Eye (tissue), 1 donor: ENCODE measurements at places on chromosomes 7 and 10.

DNA sequence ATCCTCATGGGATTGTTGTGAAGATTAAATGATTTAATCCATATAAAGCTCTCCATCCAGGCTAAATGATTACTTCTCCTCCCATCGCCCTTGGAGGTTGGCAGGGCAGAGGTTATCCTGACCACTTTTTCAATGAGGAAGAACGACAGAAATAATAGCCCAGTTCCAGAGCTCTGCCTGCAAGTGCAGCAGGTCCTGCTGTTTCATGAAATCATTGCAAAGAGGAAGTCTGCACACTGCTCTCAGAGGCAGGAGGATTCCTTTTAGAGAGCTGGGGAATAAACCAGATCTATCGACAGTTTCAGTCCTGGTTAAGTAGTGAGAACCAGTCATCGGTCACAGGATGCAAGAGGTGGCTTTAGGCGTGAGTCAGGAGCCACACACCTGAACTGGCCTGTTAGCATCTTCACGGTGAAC is 25.0 kb upstream of the CDH23 start:
- DNase-seq, result no peak

DNA sequence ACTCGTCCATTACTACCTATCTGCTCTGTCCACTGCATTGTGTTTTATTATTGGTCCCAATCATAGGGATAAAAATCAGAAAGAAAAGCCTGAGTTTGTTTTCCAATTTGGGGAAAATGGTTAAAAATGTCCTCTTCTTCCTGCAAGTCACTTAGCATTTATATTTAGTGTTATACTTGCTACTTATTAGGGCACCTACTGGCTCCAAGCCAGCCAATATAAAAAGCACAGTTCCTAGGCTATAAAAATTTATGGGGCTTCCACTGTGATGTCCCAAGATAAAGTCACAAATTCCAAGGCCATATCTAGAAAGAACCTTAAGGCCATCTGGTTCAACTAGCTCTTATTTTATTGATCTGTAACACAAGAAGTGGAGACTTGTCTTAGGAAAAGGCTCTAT is 3.2 kb downstream of the SLC35B4 start:
- DNase-seq, result no peak

- peak; percentile 24 for DNase-seq
These were observed 420.8 kb upstream of the AUTS2 start for GRCh38 chr7:69177461-69177861.

- no peak for DNase-seq
These were observed 1180.4 kb downstream of the CNTNAP2 start for GRCh38 chr7:147296986-147297385.

DNA sequence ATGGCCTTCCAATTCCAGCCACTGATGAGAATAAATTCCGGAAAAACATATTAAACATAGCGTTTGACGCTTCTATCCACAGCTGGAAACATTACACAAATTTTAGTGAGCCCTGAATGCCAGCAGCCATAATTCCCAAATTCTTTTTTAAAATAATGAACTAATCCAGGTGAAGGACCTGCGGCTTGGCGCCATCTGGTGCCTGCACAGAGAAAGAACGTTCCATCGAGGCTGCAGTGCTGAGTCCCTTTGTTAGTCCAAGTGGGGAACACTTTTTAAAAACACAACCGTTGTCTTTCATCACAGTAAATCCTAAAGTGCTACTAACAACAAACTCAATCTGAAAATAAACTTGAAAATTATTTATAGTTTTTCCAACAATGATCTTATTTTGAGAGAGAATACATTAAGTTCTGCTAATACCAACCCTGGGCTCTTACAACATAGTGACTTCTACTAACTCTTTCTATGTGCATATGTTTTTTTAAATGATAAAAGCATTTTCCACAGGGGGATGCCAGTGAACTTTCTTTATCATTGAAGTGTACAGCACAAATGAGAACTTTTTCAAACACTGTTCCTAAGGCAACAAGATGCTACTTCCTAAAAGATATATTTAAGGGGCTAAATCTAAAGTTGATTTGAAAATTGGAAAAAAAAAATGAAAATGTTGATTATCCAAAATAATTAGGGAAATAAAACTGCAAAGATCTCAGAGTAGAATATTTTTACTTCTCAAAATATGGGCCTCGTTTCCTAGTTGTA is 166.9 kb upstream of the RNF32 start:
- peak; percentile 67 for DNase-seq

- no peak for DNase-seq
These were observed 70.6 kb upstream of the CCDC6 start for GRCh38 chr10:59976909-59977308.

- DNase-seq, result no peak
These were observed 19.1 kb upstream of the PRF1 start for GRCh38 chr10:70621503-70622078.

- DNase-seq, result no peak
These were observed 274.6 kb downstream of the ELFN1 start for GRCh38 chr7:1944619-1945210.

DNA sequence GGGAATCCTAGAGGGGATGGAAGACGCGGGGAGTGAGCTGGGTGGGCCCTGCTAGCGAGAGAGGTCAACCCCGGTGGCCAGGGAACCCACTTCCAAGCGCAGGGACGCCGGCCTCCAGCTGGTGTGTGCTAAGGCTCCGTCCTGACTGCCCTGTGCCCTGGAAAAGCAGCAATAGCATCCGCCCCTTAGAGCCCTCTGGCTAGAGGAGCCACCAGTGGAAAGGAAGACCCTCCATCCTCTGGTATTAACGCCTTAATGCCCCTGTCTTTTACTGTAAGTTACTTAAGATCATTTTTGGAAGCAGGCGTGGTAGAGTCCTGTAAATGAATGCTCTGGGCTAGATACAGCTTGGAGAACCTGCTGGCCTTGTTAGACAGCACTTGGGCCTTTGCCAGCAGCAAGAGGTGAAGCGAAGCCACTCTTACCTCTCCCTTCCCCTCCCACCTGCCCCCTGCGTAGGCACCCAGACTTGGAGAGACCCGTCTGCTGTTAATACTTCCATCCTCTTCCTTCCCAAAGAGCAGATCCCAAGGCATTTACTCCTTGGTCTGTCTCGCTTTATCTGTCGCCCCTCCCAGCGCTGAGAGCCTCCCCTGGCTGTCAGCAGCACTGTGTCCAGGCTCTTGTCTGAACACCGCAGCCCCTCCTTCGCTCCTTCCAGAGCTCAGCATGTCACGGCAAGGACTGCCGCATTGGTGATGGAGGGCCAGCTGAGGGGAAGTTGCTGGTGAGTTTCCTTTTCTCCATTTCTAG is 4.6 kb downstream of the REPIN1 start:
- no peak for DNase-seq

DNA sequence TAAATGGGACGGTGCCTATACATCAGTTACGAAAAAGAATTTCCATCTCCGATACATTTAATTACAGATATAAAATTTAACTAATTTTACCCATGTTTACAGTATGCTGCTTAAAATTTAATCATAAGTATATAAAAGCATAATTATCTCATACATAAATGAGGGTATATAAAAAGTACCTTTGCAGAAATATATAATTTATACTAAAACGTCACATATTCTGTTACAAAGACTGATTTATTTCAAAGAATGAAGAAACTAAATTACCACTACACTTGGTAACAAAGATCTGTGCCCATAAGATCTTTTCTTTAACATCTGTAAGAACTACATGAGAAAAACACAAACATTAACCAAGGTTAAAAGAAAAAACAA is 2.8 kb downstream of the DOCK4 start:
- DNase-seq, result no peak

DNA sequence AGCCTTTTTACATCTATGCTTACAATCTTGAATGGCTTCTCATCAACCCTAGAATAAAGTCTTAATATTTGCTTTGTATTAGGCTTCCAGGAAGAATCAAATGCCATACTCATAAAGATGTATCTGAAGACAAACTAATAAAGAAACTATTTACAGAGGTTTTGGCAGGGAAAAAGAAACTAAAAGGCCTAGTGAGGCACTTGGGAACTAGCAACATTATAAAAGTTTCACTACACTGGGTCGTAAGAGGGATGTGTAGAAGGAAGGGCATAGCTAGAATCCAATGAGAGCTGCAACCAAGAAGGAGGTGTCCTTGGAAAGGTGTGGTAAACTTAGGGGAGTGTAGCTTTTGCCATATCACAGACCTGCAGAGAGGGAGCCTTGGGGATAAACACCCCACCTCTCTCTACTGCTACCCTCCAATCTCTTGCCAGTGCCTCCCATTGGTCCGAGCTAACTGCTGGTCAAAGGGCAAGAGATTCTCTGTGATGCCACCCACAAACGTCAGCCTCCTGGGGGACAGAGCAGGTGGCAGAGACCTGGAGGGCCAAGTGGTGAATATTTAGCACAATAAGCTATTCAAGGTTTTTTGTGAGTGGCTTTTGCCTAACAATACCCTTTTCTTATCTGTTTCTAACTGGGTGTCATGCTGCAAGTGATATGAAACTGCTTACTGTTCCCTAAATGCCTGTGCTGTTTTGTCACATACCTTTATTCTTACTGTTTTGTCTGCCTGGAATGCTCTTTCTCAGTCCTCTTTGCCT is 60.7 kb downstream of the CPED1 start:
- no peak for DNase-seq

GRCh38 chr10:47412869-47413268 is 28.8 kb upstream of the ZNF488 start:
- no peak for DNase-seq

DNA sequence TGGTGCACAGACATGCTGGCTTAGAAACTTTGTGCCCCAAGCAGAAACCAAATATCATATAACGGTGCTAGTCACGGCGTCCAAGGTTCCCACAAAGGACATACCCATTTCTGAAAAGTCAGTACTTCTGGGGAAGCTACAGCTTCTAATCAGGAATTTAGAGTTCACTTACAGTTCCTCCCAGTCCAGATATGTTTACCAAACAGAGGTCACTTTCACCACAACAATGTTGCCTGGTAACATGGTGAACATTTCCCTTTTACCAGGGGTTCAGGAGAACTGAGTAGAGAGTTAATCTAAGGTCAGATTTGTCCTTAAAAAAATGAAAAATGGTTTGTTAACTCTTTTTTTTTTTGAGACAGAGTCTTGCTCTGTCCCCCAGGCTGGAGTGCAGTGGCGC is 265.9 kb upstream of the MKLN1 start:
- no peak for DNase-seq

DNA sequence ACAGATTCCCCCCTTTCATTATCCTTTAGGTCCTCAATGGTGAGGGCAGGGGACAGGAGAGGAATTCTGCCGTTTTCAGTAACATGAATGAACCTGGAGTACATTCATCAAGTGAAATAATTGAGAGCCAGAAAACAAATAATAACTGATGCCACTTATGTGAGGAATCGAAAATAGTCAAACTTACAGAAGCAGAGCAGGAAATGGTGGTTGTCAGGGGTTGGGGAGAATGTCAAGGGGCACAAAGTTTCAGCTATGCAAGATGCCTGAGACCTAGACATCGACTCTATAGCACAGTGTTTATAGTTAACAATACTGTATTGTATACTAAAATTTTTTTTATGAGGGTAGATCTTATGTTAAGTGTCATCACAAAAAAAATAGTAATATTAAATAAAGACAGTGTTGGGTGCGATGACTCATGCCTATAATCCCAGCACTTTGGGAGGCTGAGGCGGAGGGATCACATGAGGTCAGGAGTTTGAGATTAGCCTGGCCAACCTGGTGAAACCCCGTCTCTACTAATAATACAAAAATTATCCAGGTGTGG is 1219.8 kb downstream of the GATA3 start:
- DNase-seq, result no peak

DNA sequence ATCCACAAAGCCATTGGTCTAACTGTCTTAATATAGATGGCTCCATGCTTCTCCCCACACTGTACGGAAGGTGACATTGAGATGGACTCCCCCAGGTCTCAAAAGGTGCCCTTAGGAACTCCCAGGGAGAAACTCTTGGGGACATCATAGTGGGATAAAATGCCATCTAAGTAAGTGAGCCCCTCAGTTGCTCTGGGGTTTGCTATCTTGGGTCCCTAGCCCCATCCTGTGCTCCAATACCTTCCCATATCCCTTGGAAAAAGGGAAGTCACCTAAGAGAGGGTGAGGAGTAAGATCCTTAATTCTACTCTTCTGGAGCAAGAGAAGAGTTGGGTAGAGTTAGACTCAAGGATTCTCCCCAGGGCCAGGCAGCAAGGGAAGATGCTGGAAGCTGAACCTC is 7.9 kb downstream of the PRRT4 start:
- no peak for DNase-seq

GRCh38 chr7:129110258-129110981 is 34.1 kb upstream of the TSPAN33 start:
- DNase-seq, result no peak

- no peak for DNase-seq
These were observed 80.8 kb downstream of the NKX6-2 start for GRCh38 chr10:132705173-132705572.

- peak; percentile 35 for DNase-seq
These were observed 10.0 kb downstream of the KLF6 start for GRCh38 chr10:3774814-3775695.

- DNase-seq, result no peak
These were observed 74.5 kb downstream of the LANCL2 start for GRCh38 chr7:55439627-55440026.

GRCh38 chr10:122555442-122555841 is 5.1 kb upstream of the DMBT1 start:
- no peak for DNase-seq

GRCh38 chr7:28137463-28137862 is 43.1 kb downstream of the JAZF1 start:
- no peak for DNase-seq

DNA sequence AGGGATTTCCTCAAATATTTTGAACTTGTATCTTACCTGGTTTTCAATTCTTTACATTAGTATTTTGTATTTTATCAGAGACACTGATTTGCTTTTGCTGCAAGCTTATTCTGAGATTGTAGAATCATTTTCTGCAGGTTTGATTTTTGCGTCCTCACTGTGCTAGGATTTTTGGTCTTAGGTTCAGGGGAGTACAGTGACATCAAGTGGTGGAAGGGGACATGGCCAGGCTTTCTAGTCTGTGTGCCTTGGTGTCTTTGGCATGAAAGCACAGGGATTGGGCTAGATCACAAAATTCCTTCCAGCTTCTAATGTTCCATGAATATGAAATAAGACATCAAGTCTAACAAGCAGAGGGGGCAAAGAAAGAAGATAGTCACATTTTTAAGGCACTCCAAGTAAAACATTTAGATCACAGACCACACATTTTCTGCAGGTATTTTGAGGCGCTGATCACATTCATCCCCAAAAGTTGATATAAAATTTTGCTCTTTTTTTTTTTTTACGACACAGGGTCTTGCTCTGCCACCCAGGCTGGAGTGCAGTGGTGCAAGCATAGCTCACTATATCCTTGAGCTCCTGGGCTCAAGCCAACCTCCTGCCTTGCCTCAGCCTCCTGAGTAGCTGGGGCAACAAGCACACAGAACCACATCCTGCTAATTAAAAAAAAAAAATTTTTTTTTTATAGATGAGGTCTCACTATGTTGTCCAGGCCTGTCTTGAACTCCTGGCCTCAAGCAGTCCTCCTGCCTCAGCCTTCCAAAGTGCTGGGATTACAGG is 124.4 kb downstream of the PON1 start:
- peak; percentile 87 for DNase-seq

- peak; percentile 53 for DNase-seq
These were observed 168.7 kb downstream of the CUX1 start for GRCh38 chr7:101985903-101986734.

DNA sequence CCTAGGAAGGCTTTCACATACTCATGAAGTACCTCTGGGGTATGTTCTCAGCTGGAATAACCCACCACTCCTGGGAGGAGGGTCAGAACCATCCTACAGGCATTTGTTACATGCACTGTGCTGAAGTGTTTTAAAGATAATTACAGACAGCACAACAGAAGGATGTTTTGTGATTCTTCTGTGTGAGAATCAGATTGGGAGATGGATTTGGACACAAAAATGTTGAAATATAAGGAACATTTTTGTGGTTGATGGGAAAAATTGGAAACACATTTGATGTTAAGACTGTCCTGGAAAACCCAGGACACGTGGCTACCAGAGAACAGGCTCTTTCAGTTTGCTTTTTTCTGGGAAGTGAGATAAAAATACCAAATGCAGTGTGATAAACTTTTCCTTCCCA is 61.4 kb downstream of the BICC1 start:
- peak; percentile 60 for DNase-seq
